Stimulated activated CD4-positive, alpha-beta T cell treated with anti-CD3 and anti-CD28 coated beads, Interleukin-4, amount 100 ng/mL, for 48 hours (primary cell): ENCODE measurements at places on chromosomes 11 and 22.

DNA sequence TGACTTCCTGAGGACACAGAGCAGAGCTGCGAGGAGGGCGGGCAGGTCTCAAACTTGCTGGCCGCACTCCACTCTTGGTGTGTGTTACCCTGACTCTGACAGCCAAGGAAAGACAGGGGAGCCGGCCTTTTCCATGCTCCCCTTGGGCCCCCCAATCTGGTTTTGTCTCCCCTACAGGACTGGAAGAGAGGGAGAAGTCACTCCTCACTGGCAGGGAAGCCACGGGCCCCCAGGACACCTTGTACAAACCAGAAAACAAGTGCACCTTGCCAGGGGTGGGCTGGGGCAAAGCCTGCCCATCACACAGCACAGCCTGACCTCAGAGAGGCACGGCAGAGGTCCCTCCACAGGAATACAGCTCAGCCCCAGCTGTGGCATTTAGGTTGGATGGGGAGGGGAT is 20.2 kb downstream of the CBX7 start:
- DNase-seq, result no peak

GRCh38 chr11:1888347-1888753 is 3.3 kb downstream of the PRR33 start:
- DNase-seq, result no peak

- DNase-seq, result no peak
Measured at GRCh38 chr11:35160902-35161597, 22.1 kb downstream of the CD44 start.

DNA sequence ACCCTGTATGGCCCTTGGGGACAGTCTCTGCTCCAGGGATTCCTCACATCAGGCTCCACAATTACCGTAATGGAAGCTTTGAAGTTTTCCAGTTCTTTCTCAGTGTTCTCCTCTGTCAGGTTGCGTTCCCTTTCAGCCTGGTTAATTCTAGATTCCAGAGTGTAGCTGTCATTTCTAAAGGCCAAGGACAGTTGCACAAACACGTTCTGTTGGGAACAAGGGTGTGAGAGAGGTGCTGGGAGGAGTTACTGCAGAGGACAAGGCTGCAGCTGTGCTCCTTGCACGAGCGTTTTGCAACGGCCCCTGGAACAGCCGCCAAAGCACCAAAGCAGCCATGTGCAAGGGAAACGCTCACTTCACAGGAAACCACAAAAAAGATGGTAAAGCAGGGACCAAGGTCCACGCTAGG is 35.9 kb upstream of the LYVE1 start:
- DNase-seq, result no peak

DNA sequence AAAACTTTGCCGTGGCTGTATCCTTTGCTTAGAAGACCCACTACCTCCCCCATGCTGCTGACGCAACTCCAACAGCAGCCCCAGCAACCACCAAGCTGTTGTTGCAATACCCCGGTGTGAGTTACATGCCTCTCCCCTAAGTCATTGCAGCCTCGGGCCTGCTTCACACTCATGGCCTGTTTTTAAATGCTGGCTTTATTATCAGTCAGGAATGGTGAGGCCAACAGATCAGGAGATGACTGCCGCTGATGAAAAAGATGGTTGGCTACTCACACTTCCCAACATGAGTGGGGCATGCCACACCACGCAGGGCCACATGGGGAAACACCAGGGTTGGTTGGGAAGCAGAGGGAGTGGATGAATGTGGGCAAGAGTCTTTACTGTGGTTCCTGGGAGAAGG is 171.5 kb upstream of the SYT13 start:
- no peak for DNase-seq

DNA sequence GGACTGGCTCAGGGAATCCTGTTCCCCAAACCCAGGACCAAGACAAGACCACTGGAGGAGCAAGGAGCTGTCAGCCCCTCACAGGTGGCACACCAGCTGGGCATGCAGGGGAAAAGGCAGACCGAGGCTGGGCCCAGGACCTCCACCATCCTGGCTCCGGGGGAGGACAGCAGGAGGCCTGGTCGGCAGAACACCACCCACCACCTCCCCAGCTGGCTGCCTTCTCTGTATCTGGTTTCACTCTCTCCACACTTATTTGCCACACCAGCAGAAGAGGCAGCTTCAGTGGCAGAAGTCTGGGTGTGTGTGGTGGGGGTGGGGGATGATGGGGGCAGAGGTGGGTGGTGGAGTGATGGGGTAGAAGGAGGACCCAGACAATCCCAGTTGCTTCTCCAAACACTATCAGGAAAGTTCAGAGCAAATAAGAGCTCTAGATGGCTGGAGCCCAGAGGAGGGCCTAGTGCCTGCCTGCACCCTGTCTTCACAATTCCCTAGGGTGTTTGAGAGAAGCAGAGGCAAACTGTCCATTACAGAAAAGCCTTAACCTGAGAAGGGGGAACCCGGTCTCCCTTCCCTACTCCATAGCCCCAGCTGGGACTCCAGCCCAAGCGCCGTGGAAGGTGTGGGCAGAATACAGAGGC is 51.9 kb upstream of the CDON start:
- DNase-seq, result no peak

- no peak for DNase-seq
Measured at GRCh38 chr22:36267896-36268485, 15.1 kb downstream of the APOL1 start.

DNA sequence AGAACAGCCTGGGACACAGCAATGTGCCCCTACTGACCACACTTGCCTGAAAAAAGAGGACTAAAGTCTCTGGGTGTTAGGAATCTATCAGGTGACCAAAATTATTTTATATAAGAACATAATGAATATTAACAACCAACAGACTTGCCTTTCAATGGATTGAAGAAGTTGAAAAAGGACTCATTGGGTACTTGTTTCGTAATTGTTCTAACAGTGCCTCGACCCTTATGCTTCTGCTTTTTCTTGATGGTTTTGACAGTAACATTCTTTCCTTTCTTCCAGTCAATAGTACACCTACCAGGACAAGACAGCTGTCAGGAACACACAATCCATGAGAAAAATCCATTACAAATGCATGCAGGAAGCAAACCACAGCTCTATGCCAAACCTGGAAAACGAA is 29.0 kb upstream of the PHLDA2 start:
- no peak for DNase-seq

GRCh38 chr22:27842201-27842600 is 40.6 kb upstream of the MN1 start:
- DNase-seq, result no peak

DNA sequence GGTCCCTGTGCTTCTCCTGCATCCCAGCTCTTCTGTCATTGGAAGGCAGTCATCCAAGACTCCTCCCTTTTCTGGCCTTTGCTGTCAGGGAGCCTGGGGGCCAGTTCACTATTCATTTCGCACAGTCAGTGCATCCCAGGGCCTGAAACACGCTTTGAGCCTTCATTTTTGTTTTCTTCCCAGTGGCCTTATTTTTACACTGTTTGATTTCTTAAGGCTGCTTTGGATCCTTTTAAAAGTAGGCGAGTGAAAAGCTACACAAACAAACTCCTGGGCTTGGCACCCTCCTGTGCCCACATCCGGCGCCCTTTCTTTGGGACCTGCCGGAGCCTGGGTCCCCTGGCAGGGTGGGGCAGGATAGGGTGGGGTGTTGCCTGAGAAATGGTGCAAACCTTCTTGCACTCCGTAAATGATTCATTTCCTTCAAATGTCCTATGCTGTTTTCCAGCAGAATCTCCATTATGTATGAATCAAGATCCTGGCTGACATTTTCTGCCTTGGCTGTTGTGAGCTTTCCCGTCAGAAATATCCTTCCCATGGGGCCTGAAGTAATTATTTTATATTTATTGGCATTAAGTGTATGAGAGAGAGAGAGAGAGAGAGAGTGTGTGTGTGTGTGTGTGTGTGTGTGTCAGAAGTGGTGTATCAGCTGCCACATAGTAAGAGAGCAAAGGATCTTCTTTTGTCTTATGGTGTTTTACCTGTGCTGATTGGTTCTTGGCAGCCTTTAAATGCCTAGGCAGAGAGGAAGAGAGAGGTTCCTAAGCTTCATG is 45.6 kb downstream of the BCR start:
- no peak for DNase-seq

DNA sequence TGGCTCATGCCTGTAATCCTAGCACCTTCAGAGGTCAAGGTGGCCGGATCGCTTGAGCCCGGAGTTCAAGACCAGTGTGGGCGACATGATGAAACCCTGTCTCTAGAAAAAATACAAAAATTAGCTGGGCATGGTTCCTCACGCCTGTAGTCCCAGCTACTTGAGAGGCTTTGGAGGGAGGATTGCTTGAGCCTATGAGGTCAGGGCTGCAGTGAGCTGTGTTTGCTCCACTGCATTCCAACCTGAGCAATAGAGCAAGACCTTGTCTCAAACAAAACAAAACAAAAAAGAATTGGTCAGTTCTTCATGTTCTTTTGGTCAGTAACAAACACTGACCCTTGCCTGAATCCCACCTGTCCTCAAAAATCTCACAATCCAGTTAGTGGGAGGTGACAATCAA is 36.7 kb upstream of the VSTM5 start:
- DNase-seq, result no peak

DNA sequence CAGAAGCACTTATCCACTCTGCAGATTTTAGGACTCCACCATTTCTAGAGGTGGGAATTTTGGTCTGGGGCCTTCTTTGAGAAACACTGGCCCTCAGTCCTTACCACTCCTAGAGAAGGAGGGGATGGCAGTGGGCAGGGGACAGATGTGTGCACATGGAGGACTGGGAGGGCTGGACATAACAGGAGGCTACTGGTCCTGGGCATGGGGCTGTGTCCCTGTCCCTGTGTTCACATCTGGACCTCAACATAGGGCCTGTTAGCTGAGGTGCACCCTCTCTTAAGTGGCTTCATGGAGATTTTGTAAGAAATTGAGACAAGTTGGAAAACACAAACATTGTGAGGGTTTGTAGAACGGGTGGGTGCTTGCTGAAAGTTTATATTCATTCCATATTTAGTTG is 103.4 kb downstream of the ATXN10 start:
- no peak for DNase-seq

DNA sequence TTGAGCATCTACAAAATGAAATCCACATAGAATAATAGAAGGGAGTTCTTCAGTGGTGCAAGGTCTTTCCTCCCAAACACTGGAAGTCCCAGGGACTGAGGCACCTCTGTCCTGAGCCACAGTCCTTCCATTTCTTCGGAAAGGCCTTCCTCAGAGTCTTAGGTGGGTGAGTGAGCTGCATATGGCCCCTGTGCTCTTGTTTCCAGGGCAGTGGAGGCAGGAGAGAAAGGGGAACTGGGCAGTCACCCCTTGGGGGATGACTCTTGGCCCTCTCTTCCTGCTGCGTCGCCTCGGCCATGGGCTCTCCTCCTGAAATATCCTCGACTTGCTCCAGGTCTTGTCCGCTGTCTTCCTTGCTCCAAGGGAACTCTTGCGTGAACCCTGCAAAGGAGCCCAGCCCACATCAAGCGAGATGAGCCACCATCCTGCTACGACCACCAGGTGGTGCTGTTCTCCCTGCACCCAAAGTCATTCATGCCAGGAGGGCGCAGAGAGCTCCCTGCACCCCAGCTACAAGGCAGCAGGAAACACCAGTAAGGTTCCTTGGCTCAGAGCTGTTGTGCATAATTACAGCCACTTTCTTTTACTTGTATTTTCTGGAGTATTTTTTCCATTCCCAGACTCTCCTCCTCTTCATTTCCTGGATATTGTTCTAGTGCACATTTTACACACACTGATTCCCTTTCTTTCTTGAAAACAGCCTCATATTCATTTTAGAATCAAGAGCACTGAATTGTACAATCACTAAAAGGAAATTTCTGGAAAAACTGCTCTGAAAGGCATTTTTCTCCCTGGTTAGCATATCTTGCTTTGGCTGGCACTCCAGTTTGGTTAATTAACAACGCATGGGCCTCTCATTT is 397.8 kb downstream of the OPCML start:
- peak; percentile 16 for DNase-seq

DNA sequence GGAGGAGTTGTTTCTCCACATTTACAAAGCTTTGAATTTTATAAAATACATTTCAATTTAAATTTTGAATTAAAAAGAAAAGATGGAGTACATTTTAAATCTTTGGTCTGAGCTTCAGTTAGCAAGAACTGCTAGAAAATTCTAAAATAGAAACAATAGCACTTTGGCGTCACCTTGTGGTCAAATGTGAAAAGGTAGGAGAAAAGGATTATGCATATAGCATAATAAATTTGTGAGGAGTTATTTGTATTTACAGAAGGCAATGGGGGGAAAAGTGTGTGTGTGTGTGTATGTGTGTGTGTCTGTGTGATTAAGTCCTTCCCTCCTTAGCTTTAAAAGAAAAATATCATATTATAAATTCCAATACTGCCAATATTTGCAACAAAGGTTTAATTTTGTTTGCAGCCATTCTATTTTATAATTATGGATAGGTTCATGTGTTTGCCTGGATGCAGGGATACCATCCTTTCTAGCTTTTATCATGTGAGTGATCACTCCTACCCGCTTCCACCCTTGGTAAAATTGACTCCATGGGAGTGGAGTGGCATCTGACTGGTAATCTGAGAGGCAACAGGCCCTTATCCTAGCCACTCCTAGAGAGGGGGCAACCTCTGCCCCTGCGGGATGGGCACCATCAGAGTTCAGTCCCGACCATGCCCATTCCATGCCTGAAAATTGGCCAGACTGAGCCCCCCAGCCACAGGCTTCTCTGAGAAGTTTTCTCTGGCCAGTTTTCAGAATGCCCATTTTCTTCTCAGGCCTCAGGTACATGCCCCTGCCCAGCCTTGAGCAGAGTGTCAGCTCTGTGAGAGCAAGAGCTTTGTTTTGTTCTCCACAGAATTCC is 13.6 kb upstream of the LGR4 start:
- DNase-seq, result no peak

GRCh38 chr11:6468712-6469495 is 4.8 kb downstream of the TRIM3 start:
- no peak for DNase-seq

- no peak for DNase-seq
Measured at GRCh38 chr11:56207790-56208189, 26.3 kb downstream of the OR5T2 start.

- no peak for DNase-seq
Measured at GRCh38 chr11:95144313-95145235, 54.9 kb downstream of the ENDOD1 start.

- no peak for DNase-seq
Measured at GRCh38 chr11:79013509-79013908, 427.3 kb downstream of the TENM4 start.

- no peak for DNase-seq
Measured at GRCh38 chr11:77479746-77480352, 6.0 kb upstream of the PAK1 start.

GRCh38 chr11:2741377-2742131 is 41.8 kb upstream of the KCNQ1OT1 start:
- no peak for DNase-seq

DNA sequence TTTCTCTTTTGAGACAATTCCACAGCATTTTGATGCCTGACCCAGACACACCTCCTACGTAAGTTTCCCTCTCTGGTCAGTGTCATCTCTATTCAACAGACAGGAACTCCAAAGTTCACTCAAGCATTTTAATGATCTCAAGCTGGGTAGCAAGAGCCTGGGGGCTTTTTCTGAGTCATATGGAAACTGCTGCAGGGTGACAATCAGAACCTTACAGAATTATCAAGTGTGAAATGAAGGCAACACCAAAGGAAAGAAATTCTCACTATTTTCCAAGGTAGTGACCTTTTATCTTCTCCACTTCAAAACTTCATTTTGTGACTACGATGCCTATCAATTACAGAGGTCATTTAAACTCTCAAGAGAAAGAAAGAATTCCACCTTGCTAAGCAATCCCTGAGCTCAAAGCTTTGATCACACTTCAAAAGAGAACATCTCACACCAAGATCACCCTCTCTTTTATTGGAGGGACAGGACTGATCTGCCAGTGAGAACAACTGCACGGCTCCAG is 229.0 kb upstream of the ZC3H12C start:
- no peak for DNase-seq
